ENCODE measurements at places on chromosomes 11 and 22. TPM values are rescaled to one million over a fixed set of nuclear protein-coding genes. Genes with fewer than 3 reads are reported as not detected.

DNA sequence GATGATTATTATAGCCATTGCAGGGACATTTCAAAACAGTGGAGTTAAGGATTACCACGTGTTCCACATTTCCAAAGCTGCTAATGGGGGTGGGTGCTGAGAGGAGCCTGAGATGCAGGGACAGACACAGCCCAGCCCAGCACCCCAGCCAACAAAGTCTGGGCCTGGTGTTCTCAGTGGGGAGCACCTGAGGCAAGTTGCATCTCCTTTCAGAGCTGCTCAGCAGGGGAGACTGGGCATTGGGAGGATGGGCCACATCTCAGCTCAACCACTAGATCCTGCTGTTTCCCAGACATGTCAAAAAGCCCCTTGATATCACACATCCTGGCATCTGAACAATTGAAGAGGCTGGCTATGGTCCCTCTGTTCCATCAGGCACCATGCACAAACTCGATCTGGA lies 458.0 kb upstream of the KIRREL3 start:
- no peak overlapping the region for H3K27ac ChIP-seq
- H3K36me3 ChIP-seq = no peaks in the 10 kb centered on the region
- no peak for DNase-seq
- no peaks in the 10 kb centered on the region for H3K27me3 ChIP-seq
- no peak overlapping the region for H3K4me3 ChIP-seq
- H3K4me1 ChIP-seq = no peaks in the 10 kb centered on the region

DNA sequence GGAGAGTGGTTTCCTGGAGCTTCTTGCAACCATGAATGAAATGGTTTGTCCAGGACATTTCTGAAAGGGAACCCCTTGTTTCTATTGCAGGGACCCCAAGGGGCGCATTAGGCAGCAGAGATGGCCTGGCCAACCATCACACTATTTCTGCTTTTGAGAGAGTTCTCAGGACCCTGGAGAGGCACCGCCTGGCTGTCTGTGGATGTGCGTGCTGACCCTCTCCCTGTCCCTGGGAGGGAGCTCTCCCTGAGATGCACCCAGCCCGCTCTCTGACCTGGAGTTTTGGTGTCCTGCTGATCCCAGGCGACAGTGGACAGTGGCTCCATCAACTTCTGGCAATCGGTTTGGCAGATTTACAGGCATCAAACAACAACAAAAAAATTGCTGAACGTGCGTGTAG lies 80.3 kb upstream of the SLC22A12 start:
- no peaks in the 10 kb centered on the region for H3K4me1 ChIP-seq
- H3K27ac ChIP-seq = no peak overlapping the region
- H3K4me3 ChIP-seq = no peak overlapping the region
- DNase-seq = no peak
- no peaks in the 10 kb centered on the region for H3K36me3 ChIP-seq

TRIM49D2 gene
- total RNA-seq = not detected

DNA sequence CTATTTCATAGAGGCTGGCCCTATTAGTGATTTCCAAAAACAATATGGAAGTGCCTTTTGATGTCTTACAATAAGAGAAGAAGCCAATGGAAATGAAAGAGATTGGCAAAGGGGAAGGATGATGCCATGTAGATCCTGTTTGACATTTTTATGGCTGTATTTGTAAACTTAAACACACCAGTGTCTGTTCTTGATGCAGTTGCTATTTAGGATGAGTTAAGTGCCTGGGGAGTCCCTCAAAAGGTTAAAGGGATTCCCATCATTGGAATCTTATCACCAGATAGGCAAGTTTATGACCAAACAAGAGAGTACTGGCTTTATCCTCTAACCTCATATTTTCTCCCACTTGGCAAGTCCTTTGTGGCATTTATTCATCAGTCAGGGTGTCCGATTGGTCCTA lies 91.4 kb downstream of the CD44 start:
- H3K4me3 ChIP-seq = no peak overlapping the region
- peaks cover 28% of the 10 kb centered on the region for H3K36me3 ChIP-seq
- H3K4me1 ChIP-seq = peaks cover 9% of the 10 kb centered on the region
- H3K27me3 ChIP-seq = no peaks in the 10 kb centered on the region
- no peak overlapping the region for H3K27ac ChIP-seq
- DNase-seq = no peak

DNA sequence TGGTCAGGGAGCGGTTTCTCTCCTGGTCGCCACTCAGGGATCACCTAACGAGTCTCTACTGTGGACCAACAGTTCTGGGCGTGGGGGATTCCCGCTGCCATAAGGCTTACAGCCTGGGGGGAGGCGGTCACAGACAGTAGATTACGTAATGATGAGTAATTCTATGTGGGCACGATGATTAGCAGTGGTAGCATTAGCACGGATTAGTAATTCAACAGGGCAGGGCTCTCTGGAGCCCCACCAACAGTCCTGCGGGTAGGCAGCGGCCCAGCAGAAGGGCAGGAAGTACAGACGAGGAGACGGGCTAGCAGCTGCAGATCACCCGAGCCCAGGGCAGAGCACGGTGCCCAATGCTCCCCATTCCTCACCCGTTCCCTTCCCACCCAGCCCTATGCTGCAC lies 3.6 kb downstream of the SHISAL1 start:
- H3K4me1 ChIP-seq = no peaks in the 10 kb centered on the region
- H3K4me3 ChIP-seq = no peak overlapping the region
- no peak overlapping the region for H3K27ac ChIP-seq
- H3K36me3 ChIP-seq = no peaks in the 10 kb centered on the region
- no peaks in the 10 kb centered on the region for H3K27me3 ChIP-seq
- no peak for DNase-seq

DNA sequence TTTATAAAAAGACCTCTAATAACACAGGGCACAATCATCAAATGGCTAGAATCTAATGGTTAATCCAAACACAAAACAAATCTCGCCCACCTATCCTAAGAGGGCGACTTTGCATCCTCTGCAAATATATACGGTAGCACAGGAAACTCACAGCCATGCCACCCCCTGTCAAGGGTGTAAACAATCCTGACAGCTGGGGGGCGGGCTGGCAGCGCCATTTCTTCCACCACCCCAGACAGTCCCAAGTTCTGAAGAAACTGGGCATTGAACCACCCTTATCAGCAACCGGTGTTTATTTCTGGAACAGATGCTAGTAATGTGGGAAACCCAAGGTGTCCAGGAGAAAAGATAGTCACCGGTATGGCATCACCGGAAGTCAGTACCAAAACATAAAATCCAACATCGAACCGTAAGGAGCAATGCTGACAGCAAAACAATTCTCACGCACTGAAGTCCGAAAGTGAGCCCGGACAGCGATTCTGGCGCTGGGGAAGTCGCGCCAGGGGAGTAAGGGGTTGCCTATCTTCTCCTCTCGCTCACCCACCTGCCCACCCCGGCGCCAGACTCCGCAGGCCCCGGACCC lies 825 bp downstream of the FBXO3 start:
- H3K27ac ChIP-seq = peak overlapping the region; percentile 83
- H3K27me3 ChIP-seq = no peaks in the 10 kb centered on the region
- H3K4me3 ChIP-seq = peak overlapping the region; percentile 91

NCAPD3 gene
- 40.3 TPM for total RNA-seq

- no peaks in the 10 kb centered on the region for H3K36me3 ChIP-seq
- no peaks in the 10 kb centered on the region for H3K4me1 ChIP-seq
- no peak overlapping the region for H3K27ac ChIP-seq
Observed at GRCh38 chr11:7600205-7600775, 73.0 kb downstream of the CYB5R2 start.

DNA sequence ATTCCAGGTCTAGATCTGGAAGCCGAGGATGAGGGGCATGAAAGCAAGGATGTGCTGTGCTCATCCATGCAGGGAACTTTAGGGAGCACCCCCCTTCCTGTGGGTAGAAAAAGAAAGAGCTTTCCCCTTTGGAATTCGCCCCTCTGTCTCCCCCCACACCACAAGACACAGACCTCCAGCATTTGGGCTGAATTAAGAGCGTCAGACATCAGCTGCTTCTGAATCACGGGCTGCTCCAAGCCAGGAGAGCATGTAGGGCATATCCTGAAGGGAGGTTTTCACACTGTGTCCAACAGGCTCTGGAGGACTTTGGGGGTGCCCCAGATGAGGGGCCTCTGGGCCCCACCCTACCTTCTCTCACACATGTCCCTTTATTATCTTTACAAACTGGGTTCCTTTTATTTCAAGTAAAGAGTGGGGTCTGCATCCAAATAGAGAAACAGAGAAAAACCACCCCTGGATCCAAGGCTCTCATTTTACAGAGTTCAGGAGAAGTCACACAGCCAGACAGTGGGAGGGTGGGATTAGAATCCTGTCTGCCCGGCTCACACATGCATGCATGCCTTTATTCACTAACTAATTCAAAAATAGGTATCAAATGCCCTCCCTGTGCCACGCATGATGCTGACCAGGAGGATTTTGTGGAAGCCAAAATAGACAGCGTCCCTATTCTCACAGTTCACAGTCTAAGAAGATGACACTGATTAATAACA lies 52.8 kb downstream of the LRRC32 start:
- H3K4me1 ChIP-seq = no peaks in the 10 kb centered on the region
- no peak overlapping the region for H3K4me3 ChIP-seq
- no peak for DNase-seq
- H3K27me3 ChIP-seq = no peaks in the 10 kb centered on the region
- no peaks in the 10 kb centered on the region for H3K36me3 ChIP-seq
- no peak overlapping the region for H3K27ac ChIP-seq

GRCh38 chr22:26990503-26991189 lies 333.3 kb downstream of the MIAT start:
- no peak overlapping the region for H3K27ac ChIP-seq
- DNase-seq = no peak
- H3K27me3 ChIP-seq = no peaks in the 10 kb centered on the region
- no peaks in the 10 kb centered on the region for H3K4me1 ChIP-seq
- H3K36me3 ChIP-seq = no peaks in the 10 kb centered on the region

DNA sequence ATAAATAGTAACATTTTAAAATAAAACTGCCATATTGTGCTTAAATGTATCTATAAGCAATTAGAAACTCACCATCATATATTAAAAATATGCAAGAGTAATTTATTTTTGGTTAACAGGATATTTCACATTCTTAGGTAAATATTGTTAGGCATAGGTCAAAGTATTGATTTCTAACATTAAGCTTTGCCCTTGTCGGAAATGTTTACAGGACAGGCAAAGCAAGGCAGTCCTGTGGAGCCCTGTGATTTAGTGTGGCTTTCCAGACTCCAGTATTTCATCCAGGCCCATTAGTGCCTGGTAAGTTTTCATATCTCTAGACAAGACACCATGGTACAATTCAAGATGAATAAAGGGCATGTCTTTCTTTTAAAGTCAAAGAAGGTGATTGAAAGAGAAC lies 114.9 kb upstream of the LARGE1 start:
- no peak for DNase-seq
- no peaks in the 10 kb centered on the region for H3K36me3 ChIP-seq
- no peak overlapping the region for H3K4me3 ChIP-seq
- no peaks in the 10 kb centered on the region for H3K27me3 ChIP-seq
- H3K4me1 ChIP-seq = no peaks in the 10 kb centered on the region

TMEM86A gene
- 5.5 TPM for total RNA-seq

TMA7B gene
- total RNA-seq = 12.8 TPM

- H3K27ac ChIP-seq = no peak overlapping the region
- no peaks in the 10 kb centered on the region for H3K4me1 ChIP-seq
- H3K27me3 ChIP-seq = no peaks in the 10 kb centered on the region
- no peak overlapping the region for H3K4me3 ChIP-seq
Observed at GRCh38 chr11:129929721-129930120, 34.3 kb upstream of the NFRKB start.

NLRP10 gene
- not detected for total RNA-seq

DNA sequence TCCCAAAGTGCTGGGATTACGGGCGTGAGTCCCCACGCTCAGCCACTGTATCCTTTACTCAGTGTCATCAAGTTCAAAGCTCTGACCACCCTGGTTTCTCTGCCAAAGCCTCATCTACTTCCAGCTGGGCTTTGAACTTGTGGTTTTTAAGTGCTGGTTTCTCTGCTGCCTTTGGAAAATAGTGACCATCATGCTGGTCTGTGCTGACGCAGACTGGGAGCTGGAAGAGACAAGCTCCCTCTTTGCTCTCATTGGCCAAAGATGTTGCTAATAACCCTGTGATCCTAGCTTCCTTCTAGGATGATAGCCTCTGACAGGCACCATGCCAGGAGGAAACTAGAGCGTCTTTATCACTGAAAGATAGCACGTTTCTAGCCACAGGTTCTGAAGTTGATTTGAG lies 62.4 kb downstream of the ALX4 start:
- H3K4me3 ChIP-seq = no peak overlapping the region
- H3K36me3 ChIP-seq = no peaks in the 10 kb centered on the region
- no peaks in the 10 kb centered on the region for H3K4me1 ChIP-seq
- no peak for DNase-seq

DNA sequence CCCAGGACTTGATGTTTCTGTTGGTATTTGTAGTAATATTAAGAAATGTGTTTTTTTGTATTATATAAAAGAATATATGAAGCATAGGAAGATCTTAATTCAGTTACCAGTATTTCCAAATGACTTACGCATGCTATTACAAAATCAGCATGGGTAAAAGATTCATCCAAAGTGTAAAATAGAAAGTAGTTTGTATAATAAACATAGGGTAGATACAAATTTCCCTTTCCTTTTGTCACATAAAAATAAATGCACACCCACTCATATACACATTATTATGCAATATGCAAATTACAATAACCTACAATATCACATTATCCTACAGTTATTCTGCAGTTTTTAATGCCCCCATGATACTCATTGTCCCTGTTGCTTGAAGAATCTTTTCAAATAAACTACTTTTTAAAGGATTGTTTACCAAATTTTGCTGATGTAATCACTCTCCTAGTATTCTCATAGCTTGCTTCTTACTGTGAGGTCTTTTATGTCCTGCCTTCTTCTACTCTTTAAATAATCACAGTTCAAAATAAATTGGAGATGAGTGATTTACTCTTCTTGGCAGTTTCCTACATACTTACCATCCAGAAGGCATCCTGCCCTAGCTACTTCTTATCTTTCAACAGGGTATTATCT lies 244.0 kb downstream of the CASP12 start:
- no peak for DNase-seq
- no peak overlapping the region for H3K27ac ChIP-seq

DNA sequence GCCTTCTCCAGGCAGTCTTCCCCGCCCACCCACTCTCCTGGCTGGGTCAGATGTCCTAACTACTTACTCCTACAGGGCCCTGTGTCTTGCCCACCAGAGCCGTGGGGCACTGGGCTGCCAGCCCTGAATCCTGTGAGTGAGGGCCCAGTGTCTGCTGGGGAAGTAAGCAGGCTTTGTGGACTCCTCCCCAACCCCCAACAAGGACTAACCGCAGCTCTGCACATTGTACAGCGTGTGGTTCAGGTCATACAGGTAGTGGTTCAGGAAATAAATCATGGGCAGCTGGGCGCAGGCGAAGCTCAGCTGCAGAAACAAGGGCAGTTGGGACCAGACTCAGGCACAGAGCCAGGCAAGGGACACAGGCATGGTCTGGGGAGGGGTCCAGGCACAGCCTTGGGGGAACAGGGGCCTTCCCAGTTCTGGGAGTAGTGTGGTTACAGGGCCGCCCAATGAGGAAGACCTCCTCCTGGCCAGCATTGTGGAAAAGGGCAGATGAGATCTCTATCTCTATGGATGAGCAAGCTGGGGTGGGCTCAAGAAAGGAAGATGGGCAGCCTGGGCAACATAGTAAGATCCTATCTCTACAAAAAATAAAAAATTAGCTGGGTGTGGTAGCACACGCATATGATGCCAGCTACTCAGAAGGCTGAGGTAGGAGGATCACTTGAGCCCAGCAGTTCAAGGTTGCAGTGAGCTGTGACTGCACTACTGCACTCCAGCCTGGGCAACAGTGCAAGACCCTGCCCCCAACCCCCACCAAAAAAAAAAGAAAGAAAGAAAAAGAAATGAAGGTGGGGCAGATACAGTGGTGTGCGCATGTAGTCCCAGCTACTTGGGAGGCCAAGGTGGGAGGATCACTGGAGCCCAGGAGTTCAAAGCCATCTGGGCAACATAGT lies 5.5 kb downstream of the UNC93B1 start:
- no peaks in the 10 kb centered on the region for H3K4me1 ChIP-seq
- H3K4me3 ChIP-seq = no peak overlapping the region
- no peaks in the 10 kb centered on the region for H3K36me3 ChIP-seq
- H3K27me3 ChIP-seq = no peaks in the 10 kb centered on the region
- DNase-seq = no peak

Measured in naive thymus-derived CD4-positive, alpha-beta T cell (primary cell).